Foreskin keratinocyte (primary cell): ENCODE measurements at places on chromosomes 7 and 10. TPM values are rescaled to one million over a fixed set of nuclear protein-coding genes. Genes with fewer than 3 reads are reported as not detected.

The GOLGA7B gene
- 0.66 and 0.90 TPM in 2 replicates for polyA plus RNA-seq

The COL26A1 gene
- not detected in 2 replicates for polyA plus RNA-seq

The HTR5A gene
- not detected in 2 replicates for polyA plus RNA-seq

The FLNC gene
- 0.20 and 0.38 TPM in 2 replicates for polyA plus RNA-seq

The GUSB gene
- 23.7 and 25.2 TPM in 2 replicates for polyA plus RNA-seq

The EGR2 gene
- polyA plus RNA-seq: 0.06 TPM in 1 of 2 replicates, not detected in the other

The ZPBP gene
- not detected in 2 replicates for polyA plus RNA-seq
